HL-60 (cell line): ENCODE measurements at places on chromosomes 13 and 19.
A peak's percentile ranks its signal among the peaks of the same experiment; 100 is the strongest.

- DNase-seq: no peak
Observed at GRCh38 chr13:25766576-25766975, 285.2 kb downstream of the SHISA2 start.

DNA sequence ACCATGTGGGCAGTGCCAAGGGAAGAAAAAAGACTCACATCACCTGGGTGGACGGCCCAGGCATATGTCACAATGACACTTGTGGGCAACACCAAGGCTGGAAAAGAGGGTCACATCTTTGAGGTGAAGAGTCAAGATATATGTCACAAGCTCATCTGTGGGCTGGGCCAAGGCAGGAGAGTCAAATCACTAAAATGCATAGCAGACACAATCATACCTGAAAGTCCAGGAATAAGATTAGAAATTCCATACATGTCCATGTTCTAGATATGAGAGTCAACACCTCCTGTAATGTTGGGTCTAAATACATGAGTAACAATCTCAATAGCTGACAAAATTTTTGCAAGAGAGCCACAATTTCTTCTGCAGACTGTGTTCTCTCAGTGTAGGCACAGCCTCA, 145.0 kb downstream of the ZNF675 start:
- DNase-seq: no peak

DNA sequence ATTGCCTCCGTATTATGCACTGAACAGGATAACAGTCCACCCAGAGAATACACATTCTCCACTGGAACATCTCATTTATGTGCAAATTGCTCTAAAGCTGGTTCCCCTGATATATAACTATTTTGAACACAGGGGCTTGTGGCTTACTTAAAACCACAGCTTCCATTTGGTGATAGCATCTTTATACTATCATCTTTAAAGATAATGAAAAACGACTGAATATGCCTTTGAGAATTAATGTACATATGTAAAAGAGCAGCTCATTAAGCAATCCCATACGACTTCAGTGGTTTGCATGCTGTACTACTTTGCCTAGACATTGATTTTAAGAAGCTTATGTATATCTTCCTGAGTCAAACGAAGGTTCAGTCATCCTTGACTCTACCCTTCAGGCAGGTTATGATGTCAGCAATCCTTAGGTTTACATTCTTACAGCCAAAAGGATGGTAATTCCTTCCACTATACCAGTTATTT, 40.8 kb downstream of the BRD4 start:
- DNase-seq: no peak

DNA sequence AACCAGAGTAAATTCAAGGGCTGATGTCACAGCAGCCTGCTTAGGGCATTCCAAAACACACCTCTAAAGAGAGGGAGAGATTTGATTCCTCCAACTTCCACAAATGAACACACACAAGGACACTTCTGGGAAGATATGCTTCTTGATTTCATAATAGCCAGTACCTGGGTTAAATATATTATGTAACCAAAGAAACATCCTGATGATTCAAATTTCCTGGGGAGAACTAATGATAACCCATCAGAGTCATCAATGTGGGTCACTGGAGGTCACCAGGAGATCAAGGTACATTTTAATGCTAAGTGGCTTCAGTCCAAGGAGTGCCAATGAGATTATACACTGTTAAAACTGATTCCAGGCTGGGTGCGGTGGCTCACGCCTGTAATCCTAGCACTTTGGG, 54.0 kb upstream of the DOCK9 start:
- DNase-seq: no peak

GRCh38 chr13:25874907-25875306, 176.9 kb downstream of the SHISA2 start:
- DNase-seq: peak; percentile 95

GRCh38 chr19:34381399-34382251, 16.6 kb downstream of the GPI start:
- DNase-seq: no peak

DNA sequence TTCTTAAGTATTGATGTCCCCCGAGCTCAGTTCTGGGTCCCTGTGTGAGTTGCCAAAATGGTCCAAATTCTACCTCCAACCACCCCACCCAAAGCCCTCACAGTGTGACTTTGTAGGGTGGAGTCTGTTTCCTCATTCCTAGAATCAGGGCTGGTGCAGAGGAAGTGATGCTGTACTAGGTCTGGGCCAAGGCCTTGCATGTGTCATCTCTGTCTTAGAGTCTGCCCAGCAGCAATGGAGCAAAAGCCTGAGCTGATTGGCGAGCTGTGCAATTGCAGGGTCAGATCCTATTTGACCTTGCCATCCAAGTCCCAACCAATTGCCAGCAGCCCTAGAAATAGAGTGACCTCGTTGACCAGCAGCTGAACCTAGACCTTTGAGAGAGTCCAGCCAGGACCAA, 97.0 kb upstream of the ANKRD10 start:
- no peak for DNase-seq

- no peak for DNase-seq
Observed at GRCh38 chr13:78468621-78469020, 134.7 kb downstream of the POU4F1 start.

GRCh38 chr13:110108348-110109139, 198.4 kb downstream of the COL4A1 start:
- peak; percentile 20 for DNase-seq

GRCh38 chr19:16702123-16702522, 17.5 kb upstream of the NWD1 start:
- no peak for DNase-seq

- DNase-seq: no peak
Observed at GRCh38 chr19:18895038-18895823, 727 bp downstream of the CERS1 start.

- no peak for DNase-seq
Observed at GRCh38 chr19:6312018-6312417, 21.4 kb downstream of the ACER1 start.

DNA sequence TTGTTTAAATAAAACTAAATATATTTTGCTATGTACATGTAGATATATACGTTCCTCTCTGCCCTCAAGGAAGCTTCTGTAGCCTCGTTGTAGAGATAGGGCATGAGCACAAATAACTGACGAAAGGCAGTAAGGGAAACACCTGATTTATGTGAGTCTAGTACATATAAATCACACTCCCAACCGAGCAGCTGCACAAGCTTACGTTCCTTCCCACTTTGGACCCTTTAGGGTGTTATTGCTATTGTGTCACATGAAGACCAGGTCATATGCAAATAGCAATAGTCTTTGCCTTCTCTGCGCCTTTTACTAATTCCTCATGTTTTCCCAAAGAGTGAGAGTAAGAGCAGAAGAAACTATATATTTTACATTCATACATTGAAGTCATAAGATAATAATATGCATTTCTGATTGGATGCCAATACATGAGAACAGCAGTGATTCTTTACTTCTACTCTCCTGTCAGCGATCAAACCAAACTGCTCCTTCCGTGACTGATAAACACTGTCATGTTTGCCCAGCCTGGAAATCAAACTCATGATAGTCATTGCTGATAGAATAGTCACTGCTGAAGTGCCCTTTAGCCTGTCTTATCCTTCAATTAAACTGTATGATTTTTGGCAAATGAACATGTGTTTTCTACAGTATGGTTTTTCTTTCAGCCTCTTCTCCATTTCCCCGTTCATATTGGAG, 127.2 kb upstream of the MAB21L1 start:
- no peak for DNase-seq

DNA sequence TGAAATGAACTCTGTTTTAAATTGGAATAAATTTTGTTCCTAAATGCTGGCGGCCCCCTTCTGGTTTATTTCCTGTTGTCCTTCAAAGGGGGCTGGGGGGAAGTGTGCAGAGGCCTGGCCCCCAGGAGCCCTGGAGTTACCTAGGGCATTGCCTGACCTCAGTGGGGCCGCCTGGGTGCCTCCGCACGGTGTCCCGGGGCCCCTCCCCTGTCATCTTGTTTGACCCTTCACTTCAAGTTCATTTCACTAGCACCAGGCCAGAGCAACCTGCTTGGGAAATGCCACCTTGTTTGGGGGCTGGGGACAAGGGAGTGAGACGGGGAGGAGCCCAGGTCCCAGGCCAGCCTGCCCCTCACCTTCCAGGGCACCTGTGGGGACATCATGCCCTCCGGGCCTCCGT, 11.9 kb upstream of the GNA15 start:
- no peak for DNase-seq

DNA sequence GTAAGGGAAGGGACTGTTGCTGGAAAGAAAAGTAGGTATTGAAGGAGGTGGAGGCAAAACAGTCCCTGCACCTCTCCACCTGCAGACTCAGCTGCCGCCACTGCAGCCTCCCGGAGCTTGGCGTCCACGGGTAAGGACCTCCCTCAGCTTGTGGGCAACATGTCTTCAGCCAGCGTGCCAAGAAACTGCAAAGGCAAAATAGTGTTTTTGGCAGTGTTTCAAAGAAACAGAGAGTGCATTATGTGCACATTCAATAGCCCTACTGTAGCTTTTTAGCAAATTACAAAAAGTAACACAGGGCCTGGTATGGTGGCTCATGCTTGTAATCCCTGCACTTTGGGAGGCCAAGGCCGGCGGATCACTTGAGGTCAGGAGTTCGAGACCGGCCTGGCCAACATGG, 57.4 kb downstream of the ATP11A start:
- no peak for DNase-seq

- no peak for DNase-seq
Observed at GRCh38 chr19:13980340-13980739, 25.8 kb downstream of the RFX1 start.

GRCh38 chr13:51278426-51279130, 56.4 kb downstream of the FAM124A start:
- no peak for DNase-seq

GRCh38 chr19:3976495-3977241, 5.8 kb upstream of the DAPK3 start:
- DNase-seq: peak; percentile 69

DNA sequence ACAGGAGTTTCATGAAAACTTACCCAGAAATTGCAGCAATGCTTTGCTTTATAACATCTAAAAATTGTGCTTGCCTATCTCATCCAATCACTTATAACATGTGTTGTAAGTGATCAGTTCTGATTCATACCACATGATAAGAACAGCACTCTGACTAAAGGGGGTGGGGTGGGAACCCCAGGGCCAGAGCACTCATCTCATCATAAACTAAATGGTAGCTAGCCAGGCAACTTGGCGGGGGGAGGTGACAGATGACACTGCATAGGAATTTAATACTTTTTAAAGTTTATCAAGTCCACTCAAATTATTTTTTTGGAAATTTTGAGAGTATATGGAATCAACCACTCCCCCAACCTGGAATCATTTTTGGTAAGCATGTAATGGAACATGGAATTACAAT, 42.1 kb downstream of the FOXO1 start:
- DNase-seq: no peak

- no peak for DNase-seq
Observed at GRCh38 chr13:65159803-65160202, 2070.3 kb downstream of the PCDH9 start.

GRCh38 chr13:114017966-114018365, 44.1 kb upstream of the C13orf46 start:
- DNase-seq: no peak

DNA sequence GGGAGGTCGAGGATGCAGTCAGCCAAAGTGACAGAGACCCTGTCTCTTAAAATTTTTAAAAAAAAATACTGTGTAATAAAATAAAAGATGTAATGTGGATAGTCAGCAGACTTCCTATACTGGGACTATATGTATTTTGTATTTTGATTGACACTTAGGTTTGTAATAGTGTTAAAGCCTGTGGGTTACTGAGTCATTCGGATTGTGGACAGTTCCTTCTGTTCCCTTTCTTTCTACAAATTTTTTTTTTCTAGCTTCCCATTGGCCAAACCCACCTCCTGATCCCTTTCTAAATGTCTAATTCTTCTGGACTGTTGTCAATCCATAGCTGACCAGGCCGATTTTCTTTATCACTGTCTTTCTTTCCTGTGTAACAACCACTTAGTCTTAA, 108.0 kb downstream of the DNAJC3 start:
- no peak for DNase-seq

GRCh38 chr19:4428326-4428975, 26.0 kb downstream of the CHAF1A start:
- no peak for DNase-seq

DNA sequence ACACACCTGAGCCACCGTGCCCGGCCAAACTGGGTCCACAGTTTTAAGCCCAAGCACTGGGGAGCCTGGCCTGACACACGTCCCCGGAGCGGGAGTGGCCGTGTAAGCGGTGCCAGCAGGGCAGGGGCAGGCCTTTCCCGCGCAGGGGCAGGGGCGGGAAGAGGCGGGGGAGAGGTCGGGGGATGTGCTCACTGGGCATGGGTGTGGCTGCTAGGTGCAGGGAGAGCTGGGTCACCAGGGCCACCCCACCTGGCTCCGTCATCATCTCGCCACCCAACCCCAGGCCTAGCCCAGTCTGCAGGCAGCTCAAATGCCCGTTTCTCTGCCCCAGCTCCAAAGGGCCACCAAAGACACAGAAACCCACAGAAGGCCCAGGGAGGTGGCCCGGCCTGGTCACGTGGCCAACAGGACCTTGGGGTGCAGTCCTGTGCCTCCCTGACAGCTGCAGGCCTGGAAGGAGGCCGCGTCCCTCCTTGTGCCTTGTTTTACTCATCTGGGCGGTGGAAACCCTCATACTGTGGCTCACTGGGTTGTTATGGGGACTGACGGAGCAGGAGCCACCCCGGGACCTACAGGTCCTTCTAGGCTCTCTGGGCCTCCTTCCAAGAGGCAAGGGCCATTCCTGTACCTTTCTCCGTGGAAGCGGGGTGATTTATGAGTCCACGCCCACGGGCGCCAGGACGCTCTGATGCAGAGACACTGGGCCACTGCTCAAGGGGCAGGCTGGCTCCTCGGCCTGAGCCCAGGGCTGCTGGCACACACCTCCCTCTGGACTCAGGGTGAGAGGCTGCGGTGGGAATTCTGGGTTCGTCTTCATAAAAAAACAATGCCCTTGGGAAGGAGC, 27.7 kb downstream of the MAP2K2 start:
- DNase-seq: no peak

DNA sequence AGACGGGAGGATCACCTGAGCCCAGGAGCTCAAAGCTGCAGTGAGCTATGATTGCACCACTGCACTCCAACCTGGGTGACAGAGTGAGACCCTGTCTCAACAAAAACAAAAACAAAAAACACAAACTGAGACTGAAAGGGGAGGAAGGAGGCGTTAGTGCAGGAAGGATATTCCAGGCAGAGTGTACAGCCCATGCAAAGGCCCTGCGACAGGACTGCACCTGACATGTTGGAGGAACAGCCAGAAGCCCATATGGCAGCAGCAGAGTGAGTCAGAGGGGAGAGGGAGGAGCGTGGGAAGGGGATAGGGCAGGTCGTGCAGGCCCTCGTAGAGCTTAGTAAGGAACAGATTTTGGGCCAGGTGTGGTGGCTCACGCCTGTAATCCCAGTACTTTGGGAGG, 3.2 kb downstream of the ZNRF4 start:
- DNase-seq: no peak

DNA sequence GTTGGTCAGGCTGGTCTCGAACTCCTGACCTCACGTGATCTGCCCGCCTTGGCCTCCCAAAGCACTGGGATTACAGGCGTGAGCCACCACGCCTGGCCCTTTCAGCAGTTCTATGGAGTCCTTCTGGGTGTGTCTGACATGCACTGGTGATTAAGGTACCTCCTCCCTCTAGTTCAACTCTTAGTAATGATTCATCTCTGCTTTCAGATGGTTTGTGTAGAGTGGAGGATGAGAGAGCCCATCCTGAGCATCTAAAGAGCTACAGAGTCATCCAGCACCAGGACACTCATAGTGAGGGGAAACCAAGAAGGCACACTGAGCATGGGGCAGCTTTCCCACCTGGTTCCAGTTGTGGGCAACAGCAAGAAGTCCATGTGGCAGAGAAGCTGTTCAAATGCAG, 8.2 kb downstream of the ZNF584 start:
- DNase-seq: no peak

- no peak for DNase-seq
Observed at GRCh38 chr19:45879055-45879454, 6.9 kb downstream of the IRF2BP1 start.

- DNase-seq: no peak
Observed at GRCh38 chr13:104983601-104984000, 1551.9 kb downstream of the EFNB2 start.
